ENCODE measurements at places on chromosomes 13 and 19.

DNA sequence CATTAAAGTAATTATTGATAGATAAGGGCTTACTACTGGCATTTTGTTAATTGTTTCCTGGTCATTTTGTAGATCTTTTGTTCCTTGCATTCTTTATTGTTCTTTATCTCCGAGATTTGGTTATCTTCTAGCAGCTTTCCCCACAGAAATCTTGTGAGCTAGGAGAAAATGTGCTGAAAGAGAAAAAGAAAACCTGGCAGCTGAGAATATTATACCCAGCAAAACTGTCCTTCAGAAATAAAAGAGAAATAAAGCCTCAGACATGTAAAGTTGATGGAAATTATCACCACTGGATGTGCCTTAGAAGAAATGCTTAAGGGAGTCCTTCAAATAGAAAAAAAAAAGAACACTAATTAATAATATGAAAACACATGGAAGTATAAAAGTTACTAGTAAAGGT, 464.9 kb upstream of the GPC6 start:
- DNase-seq, result no peak

DNA sequence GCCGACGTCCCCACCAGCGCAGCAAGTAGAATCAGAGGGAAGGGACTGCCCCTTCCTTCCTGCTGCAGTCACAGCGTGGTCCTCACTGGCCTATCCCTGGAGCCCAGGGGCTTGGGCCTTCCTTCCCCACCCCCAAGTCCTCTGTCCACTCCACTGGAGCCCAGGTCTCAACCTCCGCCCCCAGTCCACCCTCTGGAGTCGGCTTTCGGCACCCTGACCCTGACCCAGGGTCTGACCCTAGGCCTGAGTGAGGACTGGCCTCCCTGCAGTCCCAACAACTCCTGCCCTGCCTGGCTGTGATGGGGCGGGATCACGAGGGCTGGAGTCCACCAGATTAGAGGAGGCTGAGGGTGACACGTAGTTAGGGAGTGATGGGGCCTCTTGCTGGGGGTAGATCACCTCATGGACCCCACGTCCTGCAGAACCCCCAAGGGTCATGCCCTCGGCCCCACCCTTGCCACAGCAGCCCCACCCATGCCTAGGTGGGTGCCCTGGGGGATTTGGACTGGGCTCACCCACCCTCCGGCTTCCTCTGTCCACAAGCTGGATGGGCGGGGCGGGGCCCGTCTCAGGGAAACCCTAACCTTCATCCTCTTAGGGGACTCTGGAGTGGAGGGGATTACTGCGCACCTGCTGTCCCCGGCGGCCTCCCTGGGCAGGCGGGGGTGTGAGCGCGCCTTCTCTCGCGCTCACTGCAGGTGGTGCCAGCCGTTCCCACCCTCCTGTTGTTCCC, 3.8 kb downstream of the RAX2 start:
- no peak for DNase-seq

- no peak for DNase-seq
Measured at GRCh38 chr19:33831825-33832224, 35.2 kb downstream of the KCTD15 start.

DNA sequence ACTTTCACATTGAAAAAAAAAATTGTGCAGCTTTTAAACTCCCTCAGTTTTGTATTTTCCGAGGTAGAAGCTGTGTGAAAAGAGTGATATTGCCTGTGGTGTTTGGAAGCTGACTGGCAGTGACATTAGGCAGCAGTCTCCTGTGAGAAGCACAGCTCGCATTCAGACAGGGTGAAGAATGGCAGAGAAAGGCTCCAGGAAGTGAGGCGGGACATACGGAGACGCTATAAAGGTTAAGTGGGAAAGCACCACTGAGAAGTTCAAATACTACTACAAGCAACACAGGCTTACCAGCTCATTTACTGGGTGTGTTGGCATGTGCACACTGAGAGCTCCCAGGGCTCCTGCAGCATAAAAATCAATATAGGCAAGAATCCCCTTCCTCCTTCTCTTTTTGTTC, 88.4 kb downstream of the RXFP2 start:
- no peak for DNase-seq
